ENCODE measurements at places on chromosomes 6 and 20.

- H3K4me3 ChIP-seq: no peak overlapping the region
- no peak overlapping the region for H3K27ac ChIP-seq
- H3K36me3 ChIP-seq: no peaks in the 10 kb centered on the region
- H3K4me1 ChIP-seq: no peaks in the 10 kb centered on the region
- H3K27me3 ChIP-seq: no peaks in the 10 kb centered on the region
Observed at GRCh38 chr6:88142297-88142668, 23.9 kb downstream of the CNR1 start.

DNA sequence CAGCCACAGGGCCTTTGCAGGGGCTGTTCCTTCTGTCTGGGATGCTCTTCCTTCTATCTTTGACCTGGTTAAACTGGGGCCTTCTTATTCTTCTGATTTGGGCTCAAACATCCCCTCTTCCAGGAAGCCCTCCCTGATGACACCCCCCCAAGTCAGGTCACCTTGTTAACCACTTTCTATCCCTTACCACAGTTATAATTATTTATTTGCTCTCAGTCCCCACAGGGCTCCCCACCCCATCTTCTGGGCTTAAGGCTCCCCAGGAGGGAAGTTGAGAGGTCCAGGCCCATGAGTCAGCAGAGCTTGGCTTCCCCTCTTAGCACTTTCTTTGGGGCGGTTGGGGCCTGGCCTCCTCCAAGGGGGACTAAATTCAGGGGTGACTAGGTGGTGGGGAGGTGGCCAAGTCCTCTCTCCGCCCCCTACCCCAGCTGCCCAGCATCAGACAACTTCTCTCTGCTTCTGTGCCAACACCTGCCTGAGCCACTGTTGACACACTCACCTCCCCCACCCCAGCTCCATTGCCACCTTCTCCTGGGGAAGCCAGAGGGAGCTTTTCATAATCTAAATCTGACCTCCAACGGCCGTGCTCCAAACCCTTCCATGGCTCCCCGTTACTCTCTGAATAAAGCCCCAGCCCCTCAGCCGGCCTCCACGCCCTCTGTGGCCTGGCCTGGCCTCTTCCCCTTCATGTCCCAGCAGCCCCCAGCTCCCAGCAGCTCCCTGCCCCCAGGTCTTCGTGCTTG is 70.0 kb downstream of the CEBPB start:
- no peak overlapping the region for H3K4me3 ChIP-seq
- no peaks in the 10 kb centered on the region for H3K36me3 ChIP-seq
- H3K4me1 ChIP-seq: peaks cover 12% of the 10 kb centered on the region
- DNase-seq: no peak
- H3K27ac ChIP-seq: no peak overlapping the region

- no peaks in the 10 kb centered on the region for H3K36me3 ChIP-seq
- DNase-seq: no peak
- no peak overlapping the region for H3K27ac ChIP-seq
Observed at GRCh38 chr6:146679386-146679785, 80.6 kb downstream of the ADGB start.

- no peaks in the 10 kb centered on the region for H3K36me3 ChIP-seq
- no peaks in the 10 kb centered on the region for H3K4me1 ChIP-seq
- DNase-seq: no peak
- H3K27ac ChIP-seq: no peak overlapping the region
- H3K4me3 ChIP-seq: no peak overlapping the region
- no peaks in the 10 kb centered on the region for H3K27me3 ChIP-seq
Observed at GRCh38 chr6:35967076-35967774, 46.3 kb upstream of the SRPK1 start.

GRCh38 chr6:100915876-100916275 is 34.7 kb upstream of the ASCC3 start:
- DNase-seq: no peak
- no peaks in the 10 kb centered on the region for H3K4me1 ChIP-seq
- H3K4me3 ChIP-seq: no peak overlapping the region
- no peaks in the 10 kb centered on the region for H3K27me3 ChIP-seq
